ENCODE measurements at places on chromosomes 7 and 10. TPM values are rescaled to one million over a fixed set of nuclear protein-coding genes. Genes with fewer than 3 reads are reported as not detected.

Gene PTPRZ1
- total RNA-seq = not detected

Gene ADCY1
- 0.07 TPM for total RNA-seq

GRCh38 chr7:90629297-90629918, 33.3 kb downstream of the CDK14 start:
- H3K4me3 ChIP-seq = no peak overlapping the region
- no peak overlapping the region for H3K27ac ChIP-seq
- peaks cover 2% of the 10 kb centered on the region for H3K27me3 ChIP-seq
- DNase-seq = peak; percentile 15

DNA sequence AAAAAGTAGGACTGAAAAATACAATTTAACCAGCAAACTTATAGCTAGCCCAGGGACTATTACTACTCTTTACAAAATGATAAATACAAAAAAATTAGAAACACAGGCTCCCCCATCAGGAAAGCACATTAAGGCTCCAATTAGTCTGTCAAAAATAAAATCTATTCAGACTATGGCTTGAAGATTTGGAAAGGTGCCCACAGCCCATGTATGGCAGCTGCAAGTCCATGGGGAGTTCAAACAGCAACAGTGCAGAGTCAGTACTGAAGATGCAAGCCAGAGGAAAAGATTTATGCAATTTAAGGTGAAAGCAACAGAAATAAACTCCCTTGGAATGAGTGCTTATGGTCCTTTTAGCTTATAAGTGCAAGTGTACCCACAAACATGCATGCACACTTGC, 29.7 kb downstream of the IMMP2L start:
- H3K27ac ChIP-seq = no peak overlapping the region
- H3K36me3 ChIP-seq = peaks cover 19% of the 10 kb centered on the region
- no peak for DNase-seq
- H3K4me1 ChIP-seq = peaks cover 23% of the 10 kb centered on the region

DNA sequence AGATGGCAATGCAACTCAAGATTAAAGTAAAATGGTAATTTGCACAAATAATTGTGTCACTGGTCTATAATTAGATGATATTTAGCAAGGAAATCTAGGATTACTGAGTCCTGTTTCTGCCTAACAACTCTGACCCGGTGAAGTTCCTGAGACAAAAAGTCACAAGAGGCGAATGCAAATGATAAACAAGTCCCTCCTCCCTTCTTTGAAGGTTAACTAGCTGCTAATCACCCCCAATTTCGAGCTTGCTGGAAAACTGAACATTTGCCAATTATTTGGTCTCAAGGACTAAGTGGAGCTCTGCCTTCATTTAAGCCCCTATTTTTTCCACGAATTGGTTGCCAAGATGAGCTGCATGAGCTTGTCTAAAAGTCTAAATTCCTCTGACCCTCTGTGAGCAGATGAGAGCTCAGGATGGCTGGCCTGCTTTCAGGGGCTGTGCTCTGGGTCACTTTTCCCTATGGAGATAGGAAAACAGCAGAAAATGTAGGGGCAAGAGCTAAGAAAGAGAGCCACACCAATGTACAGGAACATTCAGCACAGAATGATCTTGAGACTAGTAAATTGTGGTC, 127.3 kb downstream of the MBL2 start:
- H3K27me3 ChIP-seq = no peaks in the 10 kb centered on the region
- no peak overlapping the region for H3K4me3 ChIP-seq
- no peaks in the 10 kb centered on the region for H3K4me1 ChIP-seq
- DNase-seq = no peak

Data from activated CD8-positive, alpha-beta T cell treated with anti-CD3 and anti-CD28 coated beads for 36 hours (primary cell).